ENCODE measurements at places on chromosomes 3 and 15.

GRCh38 chr15:56786966-56787365, 53.7 kb upstream of the ZNF280D start:
- DNase-seq = no peak

GRCh38 chr3:190293621-190294020, 28.6 kb downstream of the CLDN1 start:
- DNase-seq = no peak

DNA sequence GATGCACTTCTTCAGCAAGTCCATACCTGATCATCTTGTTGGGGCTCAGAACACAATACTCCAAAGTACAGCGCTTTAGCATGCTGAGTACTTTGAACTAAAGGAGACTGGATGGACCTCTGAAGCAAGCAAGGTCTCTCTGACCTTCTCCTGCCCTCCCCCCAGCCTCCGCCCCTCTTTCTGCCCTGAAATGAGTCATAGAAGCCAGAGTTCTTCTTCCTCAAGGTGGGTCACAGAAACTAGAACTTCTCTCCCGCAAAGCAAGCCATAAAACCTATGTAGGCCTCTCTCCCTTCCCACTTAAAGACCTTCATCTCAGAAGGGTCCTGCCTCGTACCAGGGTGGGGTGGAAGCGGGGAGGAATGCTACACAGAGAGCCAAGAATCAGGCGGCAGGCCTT, 230.5 kb upstream of the PROK2 start:
- DNase-seq = no peak

- no peak for DNase-seq
Observed at GRCh38 chr3:189184566-189184965, 12.8 kb downstream of the TPRG1 start.

- DNase-seq = no peak
Observed at GRCh38 chr15:67746022-67746421, 79.3 kb upstream of the SKOR1 start.

- no peak for DNase-seq
Observed at GRCh38 chr15:42082823-42083604, 11.3 kb downstream of the PLA2G4D start.

- DNase-seq = no peak
Observed at GRCh38 chr3:55183201-55183600, 255.3 kb upstream of the LRTM1 start.

DNA sequence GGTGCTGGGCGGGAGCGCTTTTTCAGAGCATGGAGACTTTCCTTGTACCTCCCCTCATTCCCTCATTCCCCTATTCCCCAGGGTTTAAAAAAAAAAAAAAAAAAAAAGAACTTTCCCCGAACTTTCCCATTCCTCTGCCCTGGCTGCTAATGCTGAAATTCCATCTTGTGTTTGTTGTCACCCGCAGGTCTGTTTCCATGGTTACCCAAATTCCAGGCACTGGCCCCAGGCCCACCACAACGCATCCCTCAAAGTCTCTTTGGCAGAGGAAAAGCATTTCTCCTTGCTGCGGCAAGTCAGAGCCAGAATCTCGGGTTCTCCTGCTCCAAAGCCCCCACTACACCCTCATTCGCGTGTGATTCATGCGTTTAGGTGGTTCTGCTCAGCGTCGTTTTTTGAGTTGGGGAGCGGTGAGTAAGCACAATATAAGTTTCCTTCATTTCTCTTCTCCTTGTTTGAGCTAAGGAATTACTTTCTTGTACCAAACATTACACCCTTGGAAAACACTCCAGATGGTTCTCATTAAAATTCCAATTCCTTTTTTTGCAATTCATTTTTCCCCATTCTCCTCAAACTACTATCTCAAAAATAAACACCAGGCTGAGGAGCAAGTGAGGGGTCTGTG, 21.6 kb downstream of the ANAPC13 start:
- DNase-seq = no peak

DNA sequence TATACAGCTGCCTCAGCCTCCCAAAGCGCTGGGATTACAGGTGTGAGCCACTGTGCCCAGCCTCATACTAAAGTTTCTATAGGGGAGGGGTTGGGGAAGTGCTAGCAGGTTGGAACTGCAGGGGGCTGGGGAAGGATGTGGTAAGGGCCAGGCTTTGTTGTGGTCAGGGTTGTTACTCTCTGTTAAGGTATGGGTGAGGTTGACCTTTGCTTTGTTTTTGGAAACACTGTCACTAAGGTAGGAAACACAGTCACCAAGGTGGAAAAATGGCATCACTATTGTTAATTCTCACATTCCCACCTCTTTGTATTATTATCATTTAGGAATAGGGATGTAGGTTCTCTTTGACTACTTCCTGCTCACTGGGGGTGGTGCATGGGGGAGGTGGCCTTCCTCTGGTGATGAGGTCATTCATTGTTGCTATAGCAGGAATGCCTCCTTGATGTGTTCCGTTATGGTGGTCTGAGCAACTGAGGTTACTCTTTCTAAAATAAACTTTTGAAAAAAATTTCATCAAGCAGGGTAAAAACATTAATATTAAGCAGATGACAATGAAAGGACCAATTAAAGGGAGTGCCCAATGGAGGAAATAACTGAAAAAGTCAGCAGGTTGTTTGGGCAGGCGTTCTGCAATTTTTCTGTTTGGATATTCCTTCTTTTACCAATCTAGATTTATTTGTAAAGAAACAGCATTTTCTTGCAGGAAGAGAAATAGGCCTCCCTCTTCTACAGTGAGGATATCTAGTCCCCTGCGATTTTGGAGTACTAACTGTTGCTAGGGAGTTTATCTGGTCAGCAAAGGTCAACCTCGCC, 150.5 kb downstream of the WDR76 start:
- no peak for DNase-seq

- no peak for DNase-seq
Observed at GRCh38 chr3:106293161-106293560, 424.3 kb upstream of the CBLB start.

GRCh38 chr15:84929795-84930603, 45.5 kb downstream of the SLC28A1 start:
- no peak for DNase-seq

GRCh38 chr3:182633186-182633585, 160.1 kb upstream of the ATP11B start:
- no peak for DNase-seq

- DNase-seq = no peak
Observed at GRCh38 chr3:13069495-13069894, 3.7 kb downstream of the IQSEC1 start.

GRCh38 chr3:71742621-71743020, 11.0 kb upstream of the GPR27 start:
- no peak for DNase-seq

- DNase-seq = no peak
Observed at GRCh38 chr3:64382153-64382552, 156.9 kb upstream of the PRICKLE2 start.

DNA sequence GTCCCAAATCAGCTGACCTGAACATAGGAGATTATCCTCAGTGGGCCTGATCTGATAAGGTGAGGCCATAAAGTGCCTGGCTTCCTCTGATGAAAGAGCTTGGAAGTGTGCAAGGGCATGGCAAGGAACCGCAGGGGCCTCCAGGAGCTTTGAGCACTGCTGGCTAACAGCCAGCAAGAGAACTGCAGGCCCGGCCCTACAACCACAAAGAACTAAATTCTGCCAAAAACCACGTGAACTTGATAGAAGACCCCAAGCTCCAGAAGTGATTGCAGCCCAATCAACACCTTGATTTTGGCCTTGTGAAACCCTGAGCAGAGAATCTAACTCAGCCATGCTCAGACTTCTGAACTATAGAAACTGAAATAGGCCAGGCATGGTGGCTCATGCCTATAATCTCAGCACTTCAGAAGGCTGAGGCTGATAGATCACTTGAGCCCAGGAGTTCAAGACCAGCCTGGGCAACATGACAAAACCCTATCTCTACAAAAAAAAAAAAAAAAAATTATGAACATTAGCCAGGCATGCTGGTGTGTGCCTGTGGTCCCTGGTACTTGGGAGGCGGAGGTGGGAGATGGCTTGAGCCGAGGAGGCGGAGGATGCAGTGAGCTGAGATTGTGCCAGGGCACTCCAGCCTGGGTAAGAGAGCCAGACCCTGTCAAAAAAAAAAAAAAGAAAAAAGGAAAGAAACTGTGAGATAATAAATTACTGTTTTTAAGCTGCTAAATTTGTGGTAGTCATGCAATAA, 7.7 kb upstream of the DIS3L start:
- DNase-seq = no peak

- no peak for DNase-seq
Observed at GRCh38 chr15:58548308-58549012, 116.7 kb downstream of the LIPC start.

DNA sequence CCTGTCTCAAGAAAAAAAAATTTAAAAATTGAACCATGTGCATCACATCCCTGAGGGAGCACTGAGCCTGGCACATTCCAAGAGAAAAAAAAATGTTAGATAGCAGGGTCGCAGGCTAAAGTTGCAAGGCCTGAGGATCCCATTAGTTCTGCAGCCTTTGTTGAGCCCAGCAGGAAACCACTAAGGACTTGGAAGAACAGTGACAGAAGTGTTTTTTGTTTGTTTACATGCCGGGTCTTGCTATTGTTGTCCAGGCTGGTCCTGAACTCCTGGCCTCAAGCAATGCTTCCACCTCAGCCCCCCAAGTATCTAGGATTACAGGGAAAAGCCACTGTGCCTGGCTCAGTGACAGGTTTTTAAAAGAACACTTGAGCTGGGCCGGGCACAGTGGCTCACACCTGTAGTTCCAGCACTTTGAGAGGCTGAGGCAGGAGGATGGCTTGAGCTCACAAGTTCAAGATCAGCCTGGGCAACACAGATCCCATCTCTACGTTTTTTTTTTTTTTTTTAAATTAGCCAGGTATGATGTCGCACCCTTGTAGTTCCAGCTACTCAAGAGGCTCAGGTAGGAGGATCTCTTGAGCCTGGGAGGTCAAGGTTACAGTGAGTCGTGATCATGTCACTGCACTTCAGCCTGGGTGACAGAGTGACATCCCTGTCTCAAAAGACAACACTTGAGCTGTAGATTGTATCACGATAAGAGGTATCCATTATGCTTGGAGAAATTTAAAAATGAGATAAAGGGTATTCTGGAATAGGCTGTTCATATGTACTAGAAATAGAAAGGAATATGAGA, 15.2 kb downstream of the CHAC1 start:
- no peak for DNase-seq

DNA sequence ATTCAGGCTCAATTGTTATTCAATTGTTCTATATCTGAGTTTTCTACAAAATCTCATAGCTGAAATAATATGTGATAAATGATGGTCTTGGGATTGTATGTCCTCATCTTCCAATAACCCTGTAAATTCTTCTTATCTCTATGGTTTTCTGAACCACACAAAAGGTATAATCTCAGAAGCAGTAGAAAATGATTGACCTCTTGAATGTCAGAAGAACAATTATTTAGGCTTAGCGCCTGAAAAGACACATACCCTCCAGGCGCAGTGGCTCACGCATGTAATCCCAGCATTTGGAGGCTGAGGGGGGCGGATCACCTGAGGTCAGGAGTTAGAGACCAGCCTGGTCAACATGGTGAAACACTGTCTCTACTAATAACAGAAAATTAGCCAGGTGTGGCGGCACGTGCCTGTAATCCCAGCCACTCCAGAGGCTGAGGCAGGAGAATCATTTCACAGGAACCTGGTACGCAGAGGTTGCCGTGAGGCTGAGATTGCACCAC, 288.0 kb upstream of the TBC1D5 start:
- DNase-seq = no peak

DNA sequence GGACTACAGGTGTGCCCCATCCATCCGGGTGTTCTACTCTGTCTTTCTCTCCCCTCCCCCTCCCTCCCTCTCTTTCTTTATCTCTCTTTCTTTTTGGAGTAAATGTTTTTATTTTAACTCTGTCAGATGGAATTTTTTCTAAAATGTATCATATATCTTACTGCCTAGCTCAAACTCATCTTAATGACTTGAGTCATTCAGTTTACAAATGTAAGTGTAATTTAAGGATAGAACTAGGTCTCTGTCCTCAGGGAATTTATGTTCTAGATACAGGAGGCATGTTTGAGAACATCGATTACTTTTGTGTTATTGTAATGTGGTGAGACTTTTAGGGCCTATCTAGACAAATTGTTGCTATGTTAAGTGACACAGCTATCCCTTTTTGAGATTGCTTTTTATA, 3.5 kb downstream of the TBC1D23 start:
- DNase-seq = no peak

DNA sequence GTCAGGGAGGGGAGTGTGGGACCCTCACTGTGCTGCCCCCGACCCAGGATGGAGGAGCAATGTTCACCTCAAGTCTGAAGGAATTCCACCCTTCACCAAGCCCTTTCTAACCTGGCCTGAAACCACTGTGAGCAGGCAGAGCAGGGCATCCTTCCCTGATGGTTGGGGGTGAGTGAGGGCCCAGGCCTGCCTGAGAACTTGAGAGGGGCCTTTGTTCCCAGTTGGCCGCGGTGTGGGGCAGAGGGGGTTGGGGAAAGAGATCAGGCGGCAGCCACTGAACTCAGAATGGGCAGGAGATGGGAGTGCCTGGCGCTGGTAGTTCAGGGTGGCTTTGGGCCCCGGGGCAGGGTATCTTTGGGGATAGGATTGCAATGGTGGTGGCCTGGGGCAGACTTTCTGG, 103.5 kb upstream of the RPL32 start:
- no peak for DNase-seq

DNA sequence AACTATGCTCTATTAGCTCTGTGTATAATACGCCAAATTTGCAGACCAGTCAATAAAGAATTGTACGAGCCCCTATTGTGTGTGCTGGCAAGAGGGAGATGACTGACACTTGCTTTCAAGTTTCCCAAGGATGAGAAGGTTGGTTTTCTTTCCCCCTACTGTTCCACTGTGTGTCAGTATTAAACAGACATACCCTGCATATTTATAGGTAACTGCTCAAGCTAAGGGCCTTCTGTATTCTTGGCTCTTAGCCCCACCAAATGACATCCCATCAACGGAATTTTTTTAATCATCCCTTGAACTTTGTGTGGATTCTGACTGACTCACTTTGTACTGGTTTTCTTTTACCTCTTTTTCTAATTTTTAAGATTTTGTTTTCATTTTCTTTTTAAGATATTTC, 60.6 kb upstream of the GYG1 start:
- DNase-seq = no peak

DNA sequence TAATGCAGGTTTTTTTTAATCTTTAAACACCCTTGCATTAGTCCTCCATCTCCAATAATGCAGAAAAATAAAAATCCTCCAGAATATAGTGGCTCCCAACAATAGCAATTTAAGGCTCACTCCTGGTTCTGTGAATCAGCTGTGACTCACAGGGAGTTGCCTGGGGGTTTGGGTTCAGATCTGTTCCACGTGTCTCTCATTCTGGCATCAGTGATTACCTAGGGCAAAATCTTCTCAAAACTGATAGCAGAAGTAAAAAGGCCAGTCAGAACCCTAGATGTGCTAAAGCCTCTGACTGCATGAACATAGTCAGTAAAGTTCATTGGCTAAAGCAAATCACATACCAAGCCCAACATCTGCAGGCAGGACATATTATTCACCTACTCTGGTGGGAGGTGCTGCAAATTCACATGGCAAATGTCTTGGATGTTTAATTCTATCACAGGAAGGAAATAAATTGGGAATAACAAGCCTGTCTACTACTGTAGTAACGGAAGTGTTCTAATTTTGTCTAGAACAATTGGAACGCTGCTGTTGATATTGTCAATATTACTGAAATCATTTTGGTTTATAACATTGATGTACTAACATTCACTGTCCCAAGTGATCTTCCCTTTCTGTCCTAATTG, 364.1 kb upstream of the CNTN4 start:
- no peak for DNase-seq
